Activated T-cell treated with anti-CD3 and anti-CD28 coated beads, Interleukin-2, amount 50 U/mL, for 4 hours (primary cell): ENCODE measurements at places on chromosomes 13 and 19. TPM values are rescaled to one million over a fixed set of nuclear protein-coding genes. Genes with fewer than 3 reads are reported as not detected.

- DNase-seq = no peak
These were observed 1.5 kb downstream of the C3 start for GRCh38 chr19:6718741-6719539.

DNA sequence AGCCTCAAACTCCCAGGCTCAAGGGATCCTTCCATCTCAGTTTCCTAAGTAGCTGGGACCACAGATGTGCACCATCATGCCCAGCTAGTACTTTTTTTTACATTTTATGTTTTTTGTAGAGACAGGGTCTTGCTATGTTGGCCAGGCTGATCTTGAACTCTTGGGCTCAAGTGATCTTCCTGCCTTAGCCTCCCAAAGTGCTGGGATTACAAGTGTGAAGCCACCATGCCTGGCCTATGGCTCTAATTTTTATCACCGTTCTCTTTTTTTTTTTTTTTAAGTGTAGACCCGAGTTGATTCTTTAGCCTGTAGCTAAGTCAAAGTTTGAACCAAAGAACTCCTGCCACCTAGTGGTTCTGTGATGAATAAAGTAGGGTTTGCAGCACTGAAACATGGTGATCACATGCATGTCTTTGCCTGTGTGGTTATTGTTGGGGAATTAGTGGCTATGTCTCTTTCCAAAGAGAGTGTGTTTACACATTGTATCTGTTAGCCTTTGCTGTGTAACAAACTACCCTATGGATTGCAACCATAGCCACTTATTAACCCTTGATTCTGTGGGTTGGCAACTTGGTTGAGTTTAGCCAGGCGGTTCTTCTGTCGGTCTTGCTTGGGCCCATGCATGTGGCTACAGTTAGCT is 11.6 kb downstream of the NFILZ start:
- DNase-seq = no peak

DNA sequence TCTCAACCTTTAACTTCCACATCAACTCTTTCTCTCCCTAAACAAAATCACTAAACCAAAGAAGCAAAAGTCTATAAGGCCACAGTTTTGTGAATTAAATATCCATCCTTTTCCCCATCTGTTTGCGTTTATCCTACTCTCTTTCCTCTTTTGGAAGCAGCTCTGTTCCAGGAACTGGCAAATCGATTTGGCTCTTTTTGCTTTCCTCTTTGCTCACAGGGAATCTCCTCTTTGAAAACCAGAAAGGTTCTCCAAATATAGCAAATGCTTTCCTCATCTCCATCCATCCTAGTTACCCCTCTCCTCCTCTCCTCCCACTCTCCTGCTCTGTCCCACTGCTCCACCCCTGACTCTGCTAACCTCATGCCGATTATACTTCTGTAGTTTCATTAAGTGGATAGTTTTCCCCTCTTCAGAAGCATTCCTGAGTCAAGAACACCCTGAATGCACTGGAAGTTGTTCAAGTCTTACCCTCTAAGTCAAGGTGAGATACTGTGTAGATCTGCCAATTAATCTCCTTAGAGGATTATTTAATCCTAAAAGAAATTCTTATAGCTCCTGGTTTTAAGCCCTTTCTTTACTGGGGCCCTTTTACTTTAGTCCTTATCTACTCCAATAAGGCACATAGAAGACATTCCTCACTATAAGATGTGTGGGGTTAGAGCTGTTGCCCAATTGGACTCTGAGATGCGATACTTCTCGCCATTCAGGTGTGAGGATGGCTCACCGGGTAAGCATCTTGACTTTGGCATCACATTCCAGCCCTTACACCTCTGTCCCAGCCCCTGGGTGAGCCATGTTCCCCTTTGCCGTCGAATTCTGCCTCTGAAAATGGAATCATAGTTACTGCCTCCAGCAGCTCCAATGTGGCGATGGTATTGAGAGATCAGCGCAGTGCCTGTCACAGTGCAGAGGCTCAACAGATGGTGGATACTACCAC is 67.6 kb downstream of the COL4A2 start:
- DNase-seq = no peak

The MARCHF2 gene
- total RNA-seq = 6.4 TPM

The GJA3 gene
- 0.35 TPM for total RNA-seq

The CCDC169 gene
- not detected for total RNA-seq

The ZNF66 gene
- total RNA-seq = 6.1 TPM

The SULT2A1 gene
- 0.10 TPM for total RNA-seq
